T-cell (primary cell): ENCODE measurements at places on chromosomes 7 and 10. TPM values are rescaled to one million over a fixed set of nuclear protein-coding genes. Genes with fewer than 3 reads are reported as not detected.

The DLX5 gene
- not detected for total RNA-seq

The HOXA5 gene
- 0.32 TPM for total RNA-seq

The PTPRZ1 gene
- not detected for total RNA-seq

The ORAI2 gene
- 23.0 TPM for total RNA-seq

The TRIL gene
- total RNA-seq: not detected

The ADIRF gene
- not detected for total RNA-seq

GRCh38 chr7:50714857-50715256, 67.8 kb downstream of the GRB10 start:
- DNase-seq: no peak

GRCh38 chr10:89653410-89653869, 8.4 kb upstream of the PANK1 start:
- DNase-seq: no peak

GRCh38 chr10:62527019-62527827, 153.1 kb downstream of the ZNF365 start:
- DNase-seq: no peak

GRCh38 chr7:121017586-121017985, 29.1 kb downstream of the CPED1 start:
- no peak for DNase-seq

GRCh38 chr7:67758551-67758950, 761.9 kb downstream of the TYW1 start:
- no peak for DNase-seq

DNA sequence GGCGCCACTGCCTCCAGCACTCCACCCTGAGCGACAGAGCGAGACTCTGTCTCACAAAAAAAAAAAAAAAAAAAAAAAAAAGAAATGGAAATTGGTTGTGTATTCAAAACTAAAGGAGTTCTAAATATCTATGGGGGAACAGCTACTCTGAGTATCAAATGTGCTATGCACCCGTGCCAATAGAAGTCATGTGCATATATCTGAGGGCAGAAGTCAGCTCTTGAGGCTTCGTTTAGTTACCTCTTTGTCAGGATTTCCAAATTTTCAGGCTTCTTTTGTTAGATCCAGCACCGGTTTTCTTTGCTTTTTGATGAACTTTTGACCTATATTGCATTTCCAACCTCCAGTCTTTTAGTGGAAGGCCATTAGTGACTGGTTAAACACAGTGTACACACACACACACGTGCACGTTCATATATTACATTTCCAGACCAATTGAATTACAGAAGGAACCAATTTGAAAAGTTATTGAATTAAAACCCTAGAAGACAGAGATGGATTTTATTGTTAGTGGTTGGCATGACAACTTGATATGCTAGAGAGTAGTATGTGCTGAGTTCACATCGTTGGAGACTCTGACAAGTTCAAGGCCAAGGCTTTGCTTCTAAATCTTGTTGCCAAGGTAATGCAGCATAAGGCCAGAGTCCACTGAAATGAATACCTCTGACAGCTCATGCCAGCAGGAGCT, 33.1 kb upstream of the ADD3 start:
- DNase-seq: no peak

DNA sequence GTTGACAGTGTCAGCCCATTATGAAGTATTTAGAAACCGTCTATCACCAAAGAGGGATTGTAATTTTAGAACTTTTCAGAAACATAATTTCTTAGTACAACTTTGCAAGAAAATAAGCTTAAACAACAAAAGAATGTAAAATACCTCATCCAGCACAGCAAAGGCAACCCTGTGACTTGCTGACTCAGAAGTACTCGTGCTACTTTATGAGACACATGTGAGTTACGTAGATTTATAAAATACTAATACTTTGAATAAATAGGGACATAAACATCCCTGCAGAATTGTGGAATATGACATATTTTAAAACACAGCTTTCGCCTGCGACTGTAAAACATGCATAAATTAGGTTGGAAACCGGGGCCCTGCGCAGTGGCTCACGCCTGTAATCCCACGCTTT, 739.7 kb upstream of the ANKRD30A start:
- DNase-seq: no peak

DNA sequence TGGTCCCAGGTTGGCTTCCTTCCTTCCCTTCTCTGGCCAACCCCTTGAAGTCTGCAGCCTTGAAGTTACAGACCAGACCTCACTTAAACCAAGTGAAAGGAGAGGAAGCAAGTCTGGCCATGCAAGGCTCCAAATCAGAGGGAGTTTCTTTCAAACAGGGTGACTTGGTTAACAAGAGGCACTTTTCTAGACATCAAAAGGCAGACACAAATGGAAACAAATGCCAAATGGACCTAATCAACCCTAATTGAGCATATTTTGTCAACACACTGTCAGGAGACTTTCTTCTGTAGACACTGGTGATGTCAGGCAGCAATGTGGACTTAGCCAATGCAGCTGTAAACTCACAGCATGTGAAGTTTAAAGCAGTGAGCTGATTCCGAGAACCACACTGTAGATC, 282.7 kb upstream of the FZD8 start:
- DNase-seq: no peak

DNA sequence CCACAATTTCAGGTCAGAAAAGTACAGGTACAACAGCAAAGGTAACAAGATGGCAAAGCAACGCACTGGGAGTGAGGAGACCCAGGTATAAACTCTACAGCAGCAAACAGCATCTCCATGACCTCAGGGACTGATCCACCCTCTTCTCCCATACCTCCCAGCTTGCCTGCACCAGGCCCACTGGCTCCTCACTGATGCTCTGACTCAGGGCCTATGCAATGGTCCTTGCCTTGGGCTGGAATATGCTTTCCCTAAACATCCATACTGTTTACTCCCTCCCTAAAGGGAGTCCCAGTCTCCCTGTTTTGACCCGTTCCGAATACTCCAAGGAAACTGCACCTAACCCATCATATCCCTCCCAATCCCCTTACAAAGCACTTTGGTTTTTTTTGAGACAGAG, 60.4 kb downstream of the UPF2 start:
- no peak for DNase-seq

GRCh38 chr7:26439521-26440232, 148.0 kb downstream of the SNX10 start:
- DNase-seq: no peak

GRCh38 chr7:28773423-28774145, 184.5 kb downstream of the TRIL start:
- DNase-seq: no peak
